ENCODE measurements at places on chromosomes 6 and 20.

DNA sequence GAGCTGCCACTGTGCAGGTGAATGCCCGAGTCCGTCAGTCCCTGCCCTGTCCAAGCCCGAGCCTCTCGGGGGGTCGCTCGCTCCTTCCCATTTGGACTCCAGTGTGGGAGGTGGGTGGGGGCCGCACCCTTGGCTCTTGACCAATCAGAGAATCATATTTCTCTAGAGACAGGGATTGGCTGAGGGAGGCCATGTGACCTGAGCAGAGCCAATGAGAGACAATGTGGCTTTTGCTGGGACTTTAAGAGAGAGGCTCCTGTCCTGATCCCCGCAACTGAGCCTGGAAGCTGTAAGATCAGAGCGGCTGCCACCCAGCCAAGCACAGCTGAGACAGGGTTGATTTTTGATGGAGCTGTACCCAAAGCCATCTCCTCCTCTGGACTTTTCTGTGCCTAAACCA is 199.3 kb downstream of the TFAP2C start:
- DNase-seq, result no peak

DNA sequence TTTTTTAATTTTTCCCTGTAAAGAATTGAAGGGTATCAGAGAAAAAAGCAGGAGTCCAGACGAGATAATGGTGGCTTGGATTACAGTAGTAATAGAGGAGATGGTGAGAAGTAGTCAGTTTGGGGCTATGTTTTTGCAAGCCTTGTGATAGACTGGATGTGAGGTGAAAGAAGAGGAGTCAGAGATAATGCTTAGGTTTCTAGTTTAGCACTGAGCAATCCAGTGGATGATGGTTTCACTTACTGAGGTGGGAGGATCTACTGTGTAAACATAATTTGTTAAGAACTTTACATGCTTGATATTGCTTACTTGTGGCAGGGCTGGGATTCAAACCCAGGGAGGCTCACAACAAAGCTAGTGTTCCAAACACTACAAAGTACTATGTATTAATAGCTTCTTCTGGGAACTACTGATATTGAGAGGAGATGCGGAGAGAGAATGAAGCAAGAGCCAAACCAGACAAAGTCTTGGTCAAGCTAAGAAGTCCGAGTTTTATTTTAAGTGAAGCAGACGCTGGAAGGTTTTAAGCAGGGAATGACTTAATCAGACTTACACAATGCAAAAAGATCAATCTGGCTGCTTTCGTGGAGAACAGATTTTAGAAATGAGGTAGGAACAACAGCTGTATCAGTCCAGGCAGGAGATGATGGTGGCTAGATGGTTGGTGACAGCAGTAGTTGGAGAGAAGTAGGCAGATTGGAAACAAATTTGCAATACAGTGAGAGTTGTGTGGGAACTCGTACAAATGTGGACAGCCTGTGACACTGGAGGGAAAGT is 58.0 kb downstream of the ZFAND3 start:
- DNase-seq, result no peak

DNA sequence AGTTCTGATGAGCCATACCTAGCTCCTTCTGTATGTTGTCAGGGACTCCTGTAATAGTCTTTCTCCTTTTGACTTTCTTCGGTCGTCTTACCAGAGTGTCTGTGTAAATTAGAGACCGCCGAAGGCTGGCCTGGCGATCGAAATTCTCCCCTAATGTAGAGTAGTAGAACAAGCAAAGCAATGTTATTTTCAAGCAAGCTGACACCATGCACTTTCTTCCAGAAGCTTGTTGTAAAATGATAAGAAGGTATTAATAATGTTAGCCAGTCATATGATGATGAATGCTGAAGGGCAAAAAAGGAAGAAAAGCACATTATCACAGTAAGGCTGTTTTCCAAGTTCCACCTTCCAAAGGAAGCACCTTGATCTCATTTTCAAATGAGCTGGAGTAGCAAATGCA is 37.9 kb downstream of the HEBP2 start:
- DNase-seq, result no peak

GRCh38 chr6:159184559-159184958 is 15.4 kb downstream of the FNDC1 start:
- DNase-seq, result no peak

GRCh38 chr20:35680452-35681183 is 15.9 kb upstream of the CPNE1 start:
- DNase-seq, result no peak

DNA sequence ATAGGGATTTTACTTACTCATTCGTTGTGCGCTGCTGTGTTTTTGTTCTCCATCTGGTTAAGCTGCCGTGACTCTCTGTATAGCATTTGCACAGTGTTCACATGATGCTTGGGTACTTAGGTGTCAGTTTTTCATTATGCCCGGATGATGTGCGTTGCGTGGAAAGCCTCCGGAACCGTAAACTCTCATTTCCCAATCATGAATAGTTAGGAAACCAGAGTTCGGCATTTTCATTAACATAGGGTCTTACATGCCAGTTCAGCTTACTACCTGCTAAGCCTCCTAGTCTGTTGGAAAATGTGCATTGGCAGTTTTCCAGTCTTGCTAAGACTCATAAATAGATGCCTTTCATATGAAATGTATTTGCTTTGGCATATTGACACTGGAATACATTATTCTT is 483.4 kb upstream of the FLRT3 start:
- DNase-seq, result no peak

- DNase-seq, result no peak
Observed at GRCh38 chr6:74705451-74705850, 500.4 kb downstream of the COL12A1 start.

GRCh38 chr6:64580346-64580745 is 944.7 kb downstream of the PHF3 start:
- DNase-seq, result no peak

Measured in NCI-H146 (cell line).